ENCODE measurements at places on chromosomes 13 and 19.

DNA sequence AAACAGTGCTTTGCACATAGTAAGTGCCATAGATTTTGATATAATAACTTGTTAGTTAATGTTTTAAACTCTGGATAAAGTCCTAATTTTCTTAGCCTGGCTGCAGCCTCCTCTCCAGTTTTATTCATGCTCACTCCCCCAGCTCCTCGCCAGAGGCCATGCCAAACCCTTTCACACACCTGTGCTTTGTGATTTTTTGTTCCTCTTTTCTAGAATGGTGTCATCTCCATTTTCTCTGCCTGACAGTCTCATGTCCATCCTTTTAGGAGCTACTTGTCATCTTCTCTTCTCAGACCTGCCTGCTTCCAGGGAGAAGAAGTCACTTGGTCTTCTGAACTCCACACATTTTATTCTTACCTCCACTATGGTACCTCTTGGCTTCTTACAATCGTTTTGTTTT, 55.8 kb upstream of the SPATA13 start:
- DNase-seq, result no peak

GRCh38 chr13:35500144-35500543, 23.7 kb upstream of the MAB21L1 start:
- DNase-seq, result no peak

- no peak for DNase-seq
Measured at GRCh38 chr13:91146601-91147000, 200.9 kb upstream of the MIR17HG start.

GRCh38 chr13:73335210-73335609, 276.4 kb downstream of the KLF5 start:
- no peak for DNase-seq

DNA sequence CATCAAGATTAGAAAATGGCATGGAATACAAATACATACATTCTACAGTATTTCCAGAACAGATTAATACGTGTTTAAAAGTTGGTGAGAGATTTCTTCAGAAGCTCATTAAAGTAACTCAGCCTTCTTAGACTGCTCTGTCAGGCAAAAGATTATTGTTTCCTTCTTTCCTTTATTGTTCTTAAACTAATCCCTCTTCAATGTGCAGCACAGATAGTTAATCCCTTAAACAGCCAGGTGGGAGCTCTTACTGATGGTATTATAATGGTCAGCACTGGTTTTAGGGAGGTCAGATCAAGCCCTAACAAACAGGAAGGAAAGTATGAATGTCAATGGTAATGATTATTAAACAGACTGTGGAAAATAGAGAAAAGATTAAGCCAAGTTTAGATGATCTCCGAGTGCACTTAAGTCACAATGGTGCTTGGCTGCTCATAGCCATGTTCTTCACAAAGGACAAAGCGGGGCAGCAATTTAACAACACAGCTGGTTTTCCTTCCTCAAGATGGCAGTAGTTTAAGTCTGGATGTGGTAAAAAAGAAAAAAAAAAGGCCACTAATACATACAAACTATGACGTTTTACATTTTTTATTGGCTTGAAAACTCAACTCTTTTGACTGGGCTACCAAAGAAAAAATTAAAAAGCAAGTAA, 992.6 kb downstream of the PCDH9 start:
- no peak for DNase-seq

GRCh38 chr13:60146471-60146870, 17.3 kb downstream of the DIAPH3 start:
- DNase-seq, result no peak

DNA sequence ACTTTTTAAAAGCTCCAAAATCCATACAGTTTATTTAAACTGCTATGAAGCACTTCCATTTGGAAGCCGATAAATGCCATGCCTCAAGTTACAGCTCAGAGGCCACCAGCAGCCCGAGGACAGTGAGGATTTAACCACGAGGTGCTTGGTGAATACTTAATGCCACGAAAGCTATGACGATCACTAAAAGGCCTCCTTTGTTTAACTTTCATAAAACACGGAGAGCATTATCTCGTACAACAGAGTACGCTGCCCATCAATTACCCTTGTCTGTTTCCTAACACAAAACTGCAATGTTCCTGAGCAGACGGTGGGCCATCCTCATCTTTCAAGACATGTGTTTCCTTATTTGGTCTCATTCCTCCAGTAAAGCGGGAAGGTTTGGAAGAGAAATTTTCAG, 58.4 kb downstream of the PEPD start:
- no peak for DNase-seq

DNA sequence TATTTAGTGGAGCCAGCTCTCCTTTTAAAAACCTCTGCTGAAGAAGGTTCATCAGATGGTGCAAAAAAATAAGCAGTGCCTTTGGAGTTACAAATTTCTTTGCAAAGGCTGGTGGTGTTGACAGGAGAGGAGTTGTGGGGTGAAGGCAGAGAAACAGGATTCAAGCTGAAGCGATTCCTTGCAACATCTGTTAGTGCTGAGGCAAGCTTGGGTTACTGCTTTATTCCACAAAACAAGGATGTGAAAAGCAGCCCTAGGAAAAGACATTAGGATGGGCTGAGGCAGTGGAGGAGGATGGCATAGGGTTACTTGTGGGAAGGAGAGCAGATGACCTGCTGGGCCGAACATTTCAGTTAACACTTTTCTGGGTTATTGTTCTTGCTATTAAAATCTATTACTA, 390.7 kb downstream of the DLEU7 start:
- DNase-seq, result no peak
